ENCODE measurements at places on chromosomes 1 and 21.
A peak's percentile ranks its signal among the peaks of the same experiment; 100 is the strongest.

DNA sequence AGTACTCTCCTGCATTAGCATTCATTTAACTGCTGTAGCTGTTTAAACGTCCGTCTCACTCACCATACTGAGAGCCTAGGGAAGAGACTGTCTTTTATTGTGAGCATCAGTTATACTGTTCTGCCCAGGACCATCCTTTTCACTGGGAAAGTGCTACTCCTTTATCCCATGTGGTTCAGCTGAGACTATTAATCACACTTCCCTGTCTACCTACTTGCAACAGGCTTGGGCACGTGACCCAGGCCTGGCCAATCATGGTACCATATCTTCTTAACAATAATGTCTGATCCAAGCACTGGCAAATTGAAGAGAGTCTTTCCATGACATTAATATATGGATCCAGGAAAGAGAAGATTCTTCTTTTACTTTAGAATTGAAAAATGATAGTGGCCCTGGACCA is 108.1 kb downstream of the TM2D1 start:
- DNase-seq: no peak

GRCh38 chr21:42009018-42009830 is 936 bp downstream of the ZBTB21 start:
- peak; percentile 79 for DNase-seq

DNA sequence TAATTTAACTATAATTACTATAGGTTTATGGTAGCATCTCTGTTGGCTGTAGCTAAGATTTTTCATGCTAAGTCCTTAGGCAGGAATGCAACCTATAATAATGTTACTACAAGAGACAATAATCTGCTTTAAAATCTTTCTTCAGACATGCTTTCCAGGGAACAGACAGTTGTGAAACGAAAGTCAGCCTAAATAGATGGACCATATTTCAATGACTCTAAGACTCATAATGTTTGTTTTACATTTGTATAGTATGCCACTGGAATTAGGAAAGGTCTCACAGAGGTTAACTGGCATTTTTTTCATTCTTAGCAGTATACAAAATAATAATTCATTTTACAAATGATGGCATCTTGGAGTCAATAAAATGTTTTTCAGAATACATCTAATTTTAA is 8.1 kb downstream of the RERE start:
- no peak for DNase-seq

GRCh38 chr1:20399196-20399595 is 86.8 kb downstream of the CAMK2N1 start:
- DNase-seq: no peak

DNA sequence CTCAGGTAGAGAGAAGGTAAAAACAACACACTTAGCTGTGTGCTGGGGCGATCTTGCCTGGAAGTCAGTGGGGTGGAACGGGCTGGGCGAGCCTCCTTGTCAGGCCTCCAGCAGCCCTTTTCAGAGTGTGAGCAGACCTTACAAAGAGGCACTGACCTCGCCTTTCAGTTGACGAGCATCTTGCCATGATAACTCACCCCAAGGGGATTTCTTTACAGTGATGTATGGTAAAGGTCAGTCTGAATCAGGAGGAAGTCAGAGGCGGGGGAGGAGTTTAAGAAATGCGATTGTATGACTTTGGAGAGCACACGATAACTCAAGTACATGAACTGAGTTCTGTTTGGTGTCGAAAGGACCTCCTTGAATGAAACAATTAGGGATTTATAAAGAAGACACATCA is 326.5 kb upstream of the PROX1 start:
- no peak for DNase-seq

GRCh38 chr21:41769111-41769510 is 2.3 kb upstream of the RIPK4 start:
- DNase-seq: no peak

DNA sequence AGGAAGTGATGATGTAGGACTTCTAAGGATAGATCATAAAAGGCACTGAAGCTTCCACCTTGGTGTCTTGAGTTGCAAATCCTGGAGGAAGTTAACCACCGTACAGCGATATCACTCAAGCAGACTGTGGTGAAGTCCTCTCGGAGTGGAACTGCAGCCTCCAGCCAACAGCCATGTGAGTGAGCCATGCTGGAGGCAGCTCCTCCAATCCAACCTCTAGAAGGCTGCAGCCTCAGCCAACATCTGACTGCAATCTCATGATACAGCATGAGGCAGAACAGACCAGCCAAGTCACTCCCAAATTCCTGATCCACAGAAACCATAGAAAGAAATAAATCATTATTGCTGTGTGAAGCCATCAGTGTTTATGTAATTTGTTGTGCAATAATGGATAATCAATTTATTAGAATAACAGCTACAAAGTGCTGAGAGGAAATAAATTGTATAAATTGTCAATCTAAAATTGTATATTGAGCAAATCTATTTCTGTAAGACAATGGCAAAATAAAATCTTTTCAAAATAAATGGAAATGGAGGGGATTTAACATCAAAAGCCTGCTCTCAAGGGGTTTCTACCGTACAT is 65.0 kb downstream of the PRSS38 start:
- DNase-seq: no peak

DNA sequence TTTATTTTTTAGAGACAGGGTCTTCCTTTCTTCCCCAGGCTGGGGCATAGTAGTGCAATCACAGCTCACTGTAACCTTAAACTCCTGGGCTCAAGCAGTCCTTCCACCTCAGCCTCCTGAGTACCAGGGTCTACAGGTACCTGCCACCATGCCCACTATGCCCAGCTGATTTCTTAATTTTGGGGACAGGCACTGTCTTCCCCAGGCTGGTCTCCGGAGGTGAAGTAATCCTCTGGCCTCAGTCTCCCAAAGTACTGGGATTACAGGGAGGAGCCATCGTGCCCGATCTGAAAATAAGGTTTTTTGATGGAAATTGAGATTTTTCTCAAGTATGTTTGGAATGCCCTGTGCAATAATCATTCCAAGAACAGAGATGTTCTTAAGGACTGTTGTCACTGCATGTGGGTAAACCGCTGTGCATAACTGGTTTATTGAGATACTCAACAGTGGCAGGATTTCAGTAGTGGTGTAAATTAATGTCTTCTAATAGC is 934 bp upstream of the MSH4 start:
- DNase-seq: no peak

GRCh38 chr21:34343838-34344381 is 19.9 kb upstream of the KCNE2 start:
- DNase-seq: no peak

DNA sequence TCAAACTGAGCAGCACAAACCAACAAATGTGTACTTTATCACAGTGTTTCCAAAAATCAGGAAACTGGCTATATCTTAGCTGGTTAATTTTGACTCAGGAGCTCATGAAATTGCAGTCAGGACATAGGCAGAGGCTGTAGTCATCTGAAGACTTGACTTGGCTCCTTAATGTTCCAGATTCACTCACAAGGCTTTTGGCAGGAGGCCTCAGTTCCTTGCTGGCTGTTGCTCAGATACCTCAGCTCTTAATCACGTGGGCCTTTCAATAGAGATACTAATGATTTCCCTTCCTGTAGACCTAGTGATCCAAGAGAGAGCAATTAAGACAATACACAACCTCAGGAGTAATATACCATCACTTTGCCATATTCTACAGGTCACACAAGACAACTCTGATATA is 537.7 kb downstream of the BRINP3 start:
- DNase-seq: no peak

DNA sequence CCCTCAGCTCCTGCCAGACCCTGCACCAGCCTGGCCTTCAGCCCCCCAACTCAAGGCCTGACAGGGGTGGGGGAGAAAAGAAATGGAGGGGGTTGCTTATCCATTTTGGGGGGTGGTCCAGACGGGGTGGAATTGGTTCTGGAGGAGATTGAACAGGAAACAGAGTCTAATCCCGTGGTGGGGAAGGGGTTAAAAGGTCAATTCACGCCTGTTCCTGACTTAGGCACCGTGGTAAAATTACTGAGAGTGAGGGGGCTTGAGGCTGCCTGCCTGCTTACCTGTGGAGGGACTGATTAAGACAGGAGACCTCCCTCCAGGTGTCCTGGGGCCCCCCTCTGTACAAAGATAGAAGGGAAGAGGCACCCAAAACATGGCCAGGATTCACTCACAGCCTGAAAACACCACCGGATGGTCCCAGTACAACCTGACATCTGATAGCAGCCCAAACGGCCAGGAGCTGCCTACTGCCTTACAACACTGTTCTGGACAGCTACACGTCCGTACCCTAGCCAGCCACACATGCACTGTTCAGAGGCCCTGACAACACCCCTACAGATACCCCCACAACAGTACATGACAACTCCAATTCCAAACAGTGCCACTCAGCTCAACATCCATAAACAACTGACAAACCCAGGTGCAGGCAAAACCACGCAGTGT is 31.8 kb downstream of the AHDC1 start:
- peak; percentile 64 for DNase-seq

DNA sequence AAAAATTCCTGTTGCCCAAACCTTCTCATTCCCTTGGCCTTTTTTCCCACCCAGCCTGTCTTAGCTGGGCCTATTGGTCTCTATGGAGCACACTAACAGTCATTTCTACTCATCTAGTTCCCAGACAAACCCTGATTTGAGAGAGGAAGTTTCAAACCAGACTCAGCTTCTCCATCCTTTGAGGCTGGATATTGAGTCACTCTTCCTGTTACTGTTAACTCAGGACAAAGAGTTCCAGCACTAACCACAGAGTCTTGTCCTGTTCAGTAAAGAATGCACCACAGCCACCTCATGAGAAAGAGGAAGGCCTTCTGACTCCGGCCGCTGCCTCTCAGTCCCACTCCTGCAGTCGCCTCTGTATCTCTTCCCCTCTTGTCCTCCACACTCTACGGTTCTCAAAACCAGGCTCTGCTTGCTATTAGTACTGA is 137.8 kb downstream of the PTPRC start:
- DNase-seq: no peak

DNA sequence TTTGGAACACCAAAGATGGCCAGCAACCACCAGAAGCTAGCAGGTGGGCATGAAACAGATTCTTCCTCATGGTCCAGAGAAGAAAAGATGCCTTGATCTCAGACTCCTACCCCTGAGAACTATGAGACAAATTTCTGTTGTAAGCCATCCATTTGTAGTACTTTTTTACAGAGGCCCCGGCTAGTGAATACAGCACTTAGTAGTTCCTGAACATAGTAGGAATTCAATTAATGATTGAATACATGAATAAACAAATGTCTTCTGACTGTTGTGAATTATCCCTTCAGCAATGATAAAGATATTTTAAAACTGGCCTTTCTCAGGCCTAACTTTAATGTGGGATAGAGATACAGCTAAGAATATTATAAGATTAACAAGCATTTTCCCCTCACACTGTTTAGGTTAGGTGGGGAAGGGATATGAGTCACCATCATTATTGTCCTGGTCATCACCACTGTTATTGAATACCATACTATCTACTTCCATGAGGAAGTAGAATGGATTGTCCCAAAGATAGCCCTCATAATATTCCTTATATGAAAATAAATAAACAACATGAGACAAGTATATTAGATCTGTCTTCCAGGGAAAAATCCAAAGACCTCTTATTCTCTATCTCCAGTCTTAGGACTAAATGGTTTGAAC is 51.4 kb downstream of the ADCY10 start:
- no peak for DNase-seq

DNA sequence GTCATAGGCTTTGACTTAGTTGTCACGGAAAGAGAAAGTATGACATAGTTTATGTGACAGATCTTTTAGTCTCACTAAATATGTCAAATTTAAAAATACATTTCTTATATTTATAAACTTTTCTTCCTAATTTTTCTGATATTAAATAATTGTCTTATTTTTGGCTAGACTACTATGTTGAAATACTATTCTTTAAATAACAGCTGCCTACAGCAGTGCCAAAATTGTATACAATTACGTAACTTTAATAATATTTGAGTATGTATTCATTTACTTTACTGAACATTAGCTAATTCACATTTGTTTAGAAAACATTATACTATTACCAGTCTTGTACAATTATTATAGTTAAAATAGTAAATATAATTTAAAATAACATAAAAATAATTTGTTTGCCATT is 137.4 kb downstream of the ADGRL4 start:
- DNase-seq: no peak

- DNase-seq: no peak
Measured at GRCh38 chr1:170583186-170583585, 51.2 kb downstream of the GORAB start.

DNA sequence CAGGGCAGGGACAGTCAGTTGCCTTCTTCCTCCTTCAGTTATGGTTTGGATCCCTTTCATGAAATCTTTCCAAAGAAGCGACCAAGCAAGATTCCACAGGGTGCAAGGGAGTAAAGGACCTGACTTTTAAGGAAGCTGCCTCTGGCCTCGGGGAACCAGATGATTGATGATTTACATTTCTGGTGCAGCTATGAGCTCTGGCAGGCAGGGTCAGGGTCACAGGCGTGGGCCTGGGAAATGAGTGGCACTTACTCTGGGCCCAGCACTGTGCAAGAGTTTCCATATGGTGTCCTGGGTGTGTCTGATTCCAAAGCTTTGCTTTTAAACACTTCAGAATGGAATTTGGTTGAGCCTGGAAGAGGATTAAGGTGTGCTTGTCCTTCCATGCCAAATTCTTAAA is 7.2 kb upstream of the CRABP2 start:
- no peak for DNase-seq

GRCh38 chr1:115068826-115069585 is 20.3 kb downstream of the TSPAN2 start:
- no peak for DNase-seq

GRCh38 chr1:244214009-244214967 is 163.2 kb downstream of the ZBTB18 start:
- no peak for DNase-seq

- DNase-seq: no peak
Measured at GRCh38 chr1:44828003-44828651, 14.9 kb downstream of the PTCH2 start.

DNA sequence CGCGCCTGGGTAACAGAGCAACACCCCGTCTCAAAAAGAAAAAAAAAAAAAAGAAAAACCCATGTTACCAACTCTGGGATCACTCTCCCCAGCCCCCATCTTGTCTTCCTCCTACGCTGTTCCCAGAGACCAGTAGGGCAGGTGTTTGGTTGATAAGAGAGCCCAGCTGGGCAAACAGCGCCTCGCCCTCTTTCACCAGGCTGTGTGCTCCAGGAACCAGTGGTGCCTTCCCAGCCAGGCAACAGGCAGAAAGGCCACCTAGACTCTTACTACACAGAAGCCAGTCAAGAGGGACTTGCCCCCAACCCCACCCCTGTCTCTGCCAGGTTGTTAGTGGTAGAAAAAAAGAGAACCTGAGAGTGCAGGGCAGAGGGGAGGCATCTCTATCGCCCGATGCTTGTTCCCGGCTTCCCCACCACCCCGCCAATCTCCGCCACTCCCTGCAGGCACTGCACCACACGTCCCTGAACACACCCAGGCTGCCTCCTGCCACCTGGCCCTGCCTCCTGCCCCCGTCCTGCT is 14.0 kb upstream of the CTRC start:
- no peak for DNase-seq

GRCh38 chr1:165896277-165896676 is 68.9 kb downstream of the UCK2 start:
- no peak for DNase-seq

DNA sequence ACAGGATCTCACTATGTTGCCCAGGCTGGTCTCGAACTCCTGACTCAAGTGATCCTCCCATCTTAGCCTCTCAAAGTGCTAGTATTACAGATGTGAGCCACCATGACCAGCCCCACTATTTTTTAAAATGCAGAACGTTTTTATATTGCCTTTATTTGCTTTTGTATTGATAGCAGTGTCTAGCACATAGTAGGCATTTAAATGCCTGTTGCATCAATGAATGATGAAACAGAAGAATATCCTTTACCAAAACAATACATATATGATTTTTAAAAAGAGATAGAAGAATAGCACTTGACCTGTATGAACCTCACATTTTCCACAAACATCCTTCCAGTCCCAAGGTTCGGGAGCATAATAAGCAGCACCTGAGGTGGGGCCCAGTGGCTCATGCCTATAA is 16.5 kb upstream of the FRRS1 start:
- no peak for DNase-seq
